NCI-H526 treated with DMSO at 0.1 percent for 48 hours (cell line): ENCODE measurements at places on chromosomes 11 and 22.

DNA sequence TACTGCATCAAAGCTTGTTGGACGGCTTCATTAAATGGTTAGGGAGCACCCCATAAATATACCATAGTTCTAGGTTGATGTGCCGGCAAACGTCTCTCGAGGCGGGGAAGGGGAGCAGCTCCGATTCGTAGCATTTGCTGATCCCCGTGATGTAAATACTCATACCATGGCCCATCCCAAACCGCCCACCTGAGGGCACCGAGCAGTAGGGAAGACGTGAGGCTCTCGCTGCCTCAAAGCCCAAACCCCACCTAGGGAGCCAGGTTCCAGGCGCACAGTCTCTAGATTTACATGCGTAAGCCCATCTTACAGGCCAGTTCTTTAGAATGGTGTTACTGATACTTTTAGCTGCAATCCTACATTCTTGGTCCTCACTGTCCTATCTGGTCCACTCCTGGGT is 124.0 kb downstream of the FEZ1 start:
- no peak for DNase-seq

GRCh38 chr11:124211321-124211720 is 28.2 kb downstream of the OR10D3 start:
- no peak for DNase-seq

- DNase-seq: no peak
These were observed 6.2 kb downstream of the SRSF8 start for GRCh38 chr11:95072948-95073347.

DNA sequence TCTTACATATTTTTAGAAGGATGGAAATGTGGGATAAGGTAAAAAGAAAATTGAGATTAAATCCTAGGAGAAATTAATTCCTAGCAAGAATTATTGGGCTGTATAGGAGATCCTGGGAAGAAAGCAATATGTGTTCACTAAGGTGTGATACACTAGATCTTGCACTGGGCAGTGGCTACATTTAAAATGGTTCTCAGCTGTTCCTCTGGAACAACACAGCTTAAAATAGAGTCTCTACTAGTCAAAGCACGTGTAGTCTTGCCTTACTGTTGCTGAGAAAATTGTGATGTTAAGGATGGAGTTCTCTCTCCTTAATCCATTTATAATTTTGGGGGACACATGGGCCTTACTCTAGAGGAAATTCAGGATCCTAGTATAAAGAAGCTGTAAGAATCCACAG is 54.9 kb downstream of the EXT2 start:
- DNase-seq: no peak

DNA sequence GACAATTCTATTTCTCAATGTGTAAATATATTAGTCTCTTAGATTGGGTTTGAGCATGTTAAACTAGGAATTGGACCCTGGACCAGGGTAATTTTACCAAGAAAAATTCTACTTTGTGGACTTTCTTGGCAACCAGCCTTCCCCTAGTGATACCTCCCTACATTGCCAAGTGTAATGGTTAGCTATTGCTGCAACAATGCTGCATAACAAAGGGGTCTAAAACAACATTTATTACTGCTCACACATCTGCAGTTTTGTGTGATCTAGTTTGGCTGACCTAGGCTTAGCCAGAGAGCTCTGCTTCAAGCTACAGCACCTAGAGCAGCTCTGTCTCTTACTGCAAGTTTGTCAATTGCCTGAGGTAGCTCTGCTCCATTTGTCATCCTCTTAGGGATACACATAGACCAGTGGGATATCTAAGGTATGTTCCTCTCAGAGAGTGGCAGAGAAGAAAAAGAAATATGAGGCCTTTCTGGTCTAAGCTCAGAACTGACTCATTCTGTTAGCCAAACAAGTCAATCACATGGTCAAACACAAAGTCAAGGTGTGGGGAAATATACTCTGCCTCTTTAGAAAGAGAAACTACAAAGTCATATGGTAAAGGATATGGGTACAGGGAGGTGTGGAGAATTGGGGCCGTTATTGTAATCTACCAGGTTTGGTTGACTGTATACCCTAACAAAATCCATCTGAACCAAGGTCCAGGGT is 2.0 kb upstream of the LAYN start:
- DNase-seq: no peak

DNA sequence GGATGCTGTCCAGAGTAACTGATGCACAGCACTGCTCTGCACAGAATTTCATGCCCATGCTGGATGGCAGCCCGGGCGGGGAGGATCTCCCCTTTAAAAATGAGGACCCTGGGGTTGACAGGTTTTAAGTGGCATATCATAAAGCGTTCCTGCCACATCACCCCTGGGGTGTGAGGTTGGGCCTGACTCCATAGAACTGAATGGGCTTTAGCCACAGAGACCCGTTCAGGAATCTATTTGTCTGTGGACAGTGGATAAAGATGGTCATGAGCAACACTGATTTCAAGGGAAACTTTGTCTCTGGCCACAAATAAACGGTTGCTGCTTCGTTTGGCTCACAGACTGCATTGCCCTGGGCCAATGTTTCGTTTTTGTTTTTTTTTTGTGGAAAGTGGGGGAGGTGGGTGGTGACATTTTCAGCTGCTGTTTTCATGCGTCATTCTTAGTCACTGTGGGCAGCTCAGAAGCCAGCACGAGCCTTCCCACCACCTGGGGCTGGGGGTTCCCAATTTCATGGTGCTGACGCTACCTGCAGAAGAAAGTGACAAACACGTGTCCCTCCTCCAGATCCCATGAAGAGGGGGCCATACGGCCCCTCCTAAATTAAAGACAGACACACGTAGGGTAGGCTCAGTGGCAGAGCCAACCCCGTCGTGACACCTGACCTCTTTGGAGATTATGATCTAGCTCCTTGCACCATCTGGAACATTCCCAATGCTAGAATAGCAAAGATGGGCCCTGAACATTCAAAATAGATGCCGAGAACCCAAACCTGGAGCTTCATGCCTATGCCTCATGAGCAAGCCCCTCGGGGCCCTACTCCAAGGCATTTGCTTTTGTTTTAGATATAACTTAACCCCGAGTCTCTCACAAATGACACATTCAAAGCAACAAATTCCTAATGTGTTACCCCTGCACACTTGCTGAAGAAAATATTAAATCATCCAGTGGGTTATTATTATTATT is 54.8 kb upstream of the PHF21B start:
- DNase-seq: no peak

DNA sequence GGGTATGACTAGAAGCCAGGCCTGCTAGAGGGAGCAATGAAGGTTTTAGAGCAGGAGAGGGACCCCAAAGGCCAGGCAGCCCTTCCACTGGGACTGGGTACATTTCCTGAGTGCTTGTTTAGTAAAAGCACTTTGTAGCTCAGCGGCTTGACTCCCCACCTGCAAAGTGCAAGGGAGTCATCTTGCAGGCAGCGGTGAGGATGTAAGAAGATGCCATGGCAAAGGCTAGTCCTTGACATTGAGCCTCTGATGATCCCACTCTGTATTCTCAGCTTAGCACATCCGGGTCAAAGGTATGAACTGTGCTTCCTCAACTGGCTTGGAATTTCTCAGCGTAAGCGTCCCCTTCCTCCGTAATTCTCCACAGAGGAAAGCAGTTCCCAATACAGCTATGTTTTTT is 3.1 kb upstream of the UBE2L3 start:
- no peak for DNase-seq

GRCh38 chr22:42544686-42545085 is 9.1 kb upstream of the SERHL2 start:
- DNase-seq: no peak

- no peak for DNase-seq
These were observed 8.9 kb upstream of the NLRP6 start for GRCh38 chr11:269146-269890.

DNA sequence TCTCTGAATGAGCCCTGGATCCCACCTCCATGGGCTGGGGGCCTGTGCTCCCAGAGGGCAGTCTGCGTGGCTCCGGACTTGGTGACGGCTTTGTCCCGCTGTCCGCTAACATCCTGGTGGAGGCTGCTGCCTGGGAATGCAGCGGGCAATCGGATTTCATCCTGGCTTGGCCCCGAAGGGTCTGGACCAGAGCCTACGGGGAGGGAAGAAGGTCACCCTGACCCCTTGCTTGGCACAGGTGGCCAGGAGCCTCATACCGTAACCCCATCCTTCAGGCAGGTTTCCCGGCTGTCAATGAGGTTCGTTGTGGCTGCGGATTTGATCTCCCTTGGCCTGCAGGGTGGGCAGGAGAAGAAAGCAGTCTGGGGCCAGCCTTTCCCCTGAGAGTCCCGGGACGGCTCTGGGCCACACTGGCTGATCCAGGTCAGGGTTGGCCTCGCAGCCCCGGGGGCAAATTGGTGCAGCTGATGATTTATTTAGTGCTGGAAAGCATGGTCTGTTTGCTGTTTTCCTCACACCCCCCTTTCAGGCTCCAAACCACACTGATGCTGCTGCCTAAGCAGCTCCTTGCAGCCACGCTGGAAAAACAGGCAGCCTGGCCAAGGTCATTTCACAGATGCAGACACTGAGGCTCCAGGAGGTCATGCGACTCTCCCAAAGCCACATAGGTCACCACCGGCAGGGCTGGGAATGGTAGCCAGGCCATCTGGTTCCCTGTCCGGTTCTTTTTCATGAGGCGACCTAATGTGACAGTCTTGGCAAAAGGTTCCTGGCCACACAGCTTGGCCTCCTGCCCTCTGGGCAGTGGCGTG is 15.0 kb downstream of the PRDM11 start:
- DNase-seq: no peak

DNA sequence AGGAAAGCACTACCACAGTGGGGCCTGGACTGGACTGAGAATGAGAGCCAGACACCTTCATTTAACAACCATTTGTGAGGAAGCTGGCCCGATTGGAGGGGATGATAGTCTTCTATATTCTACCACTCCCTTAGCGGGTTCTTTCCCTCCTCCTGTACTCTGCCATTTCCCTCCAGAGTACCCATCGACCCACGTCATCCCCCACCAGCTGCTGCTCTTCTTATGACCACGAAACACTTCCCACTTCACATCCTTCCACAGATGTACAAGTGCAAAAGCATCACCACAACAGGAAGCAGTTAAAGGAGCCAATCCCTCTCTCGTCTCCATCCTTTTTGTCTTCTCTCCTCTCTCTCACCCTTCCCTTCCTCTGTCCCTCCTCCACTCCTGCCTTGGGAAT is 18.0 kb upstream of the UBASH3B start:
- no peak for DNase-seq

DNA sequence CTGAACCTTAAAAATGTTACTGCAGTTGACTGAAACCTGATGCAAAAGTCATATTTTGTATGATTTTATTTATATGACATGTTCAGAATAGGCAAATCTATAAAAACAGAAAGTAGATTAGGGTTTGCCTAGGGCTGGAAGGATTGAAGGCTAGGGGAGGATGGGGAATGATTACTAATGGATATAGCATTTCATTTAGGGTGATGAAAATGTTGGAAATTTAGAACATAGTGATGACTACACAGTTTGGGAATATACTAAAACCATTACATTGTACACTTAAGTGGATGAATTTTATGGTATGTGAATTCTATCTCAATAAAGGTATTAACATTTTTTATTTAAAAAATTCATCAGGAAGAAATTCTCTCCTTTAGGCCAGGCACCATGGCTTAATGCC is 22.9 kb upstream of the PAFAH1B2 start:
- no peak for DNase-seq

DNA sequence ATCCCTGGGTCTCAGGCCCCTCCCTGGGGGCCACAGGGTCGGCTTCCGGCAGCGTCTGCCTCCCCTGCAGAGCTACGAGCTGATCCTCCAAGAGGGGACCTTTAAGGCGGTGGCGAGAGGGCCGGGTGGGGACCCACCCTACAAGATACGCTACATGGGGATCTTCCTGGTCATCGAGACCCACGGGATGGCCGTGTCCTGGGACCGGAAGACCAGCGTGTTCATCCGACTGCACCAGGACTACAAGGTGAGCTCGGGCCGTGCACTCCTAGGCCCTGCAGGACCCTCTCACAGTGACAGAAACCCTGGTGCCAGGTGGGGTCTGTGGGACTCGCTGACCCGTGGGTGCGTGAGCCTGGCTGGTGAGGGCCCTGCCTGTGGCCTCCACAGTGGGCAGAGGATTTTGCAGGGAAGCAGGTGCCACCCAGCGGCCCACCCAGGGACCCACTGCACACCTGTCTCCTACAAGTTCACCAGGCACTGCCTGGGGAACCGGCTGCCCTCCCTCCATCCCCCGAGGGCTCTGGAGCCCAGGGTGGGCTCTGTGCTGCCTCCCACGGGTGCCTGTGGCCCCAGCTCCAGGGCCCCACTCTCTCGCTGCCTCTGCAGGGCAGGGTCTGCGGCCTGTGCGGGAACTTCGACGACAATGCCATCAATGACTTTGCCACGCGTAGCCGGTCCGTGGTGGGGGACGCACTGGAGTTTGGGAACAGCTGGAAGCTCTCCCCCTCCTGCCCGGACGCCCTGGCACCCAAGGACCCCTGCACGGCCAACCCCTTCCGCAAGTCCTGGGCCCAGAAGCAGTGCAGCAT is 13.7 kb downstream of the MUC5B start:
- no peak for DNase-seq

DNA sequence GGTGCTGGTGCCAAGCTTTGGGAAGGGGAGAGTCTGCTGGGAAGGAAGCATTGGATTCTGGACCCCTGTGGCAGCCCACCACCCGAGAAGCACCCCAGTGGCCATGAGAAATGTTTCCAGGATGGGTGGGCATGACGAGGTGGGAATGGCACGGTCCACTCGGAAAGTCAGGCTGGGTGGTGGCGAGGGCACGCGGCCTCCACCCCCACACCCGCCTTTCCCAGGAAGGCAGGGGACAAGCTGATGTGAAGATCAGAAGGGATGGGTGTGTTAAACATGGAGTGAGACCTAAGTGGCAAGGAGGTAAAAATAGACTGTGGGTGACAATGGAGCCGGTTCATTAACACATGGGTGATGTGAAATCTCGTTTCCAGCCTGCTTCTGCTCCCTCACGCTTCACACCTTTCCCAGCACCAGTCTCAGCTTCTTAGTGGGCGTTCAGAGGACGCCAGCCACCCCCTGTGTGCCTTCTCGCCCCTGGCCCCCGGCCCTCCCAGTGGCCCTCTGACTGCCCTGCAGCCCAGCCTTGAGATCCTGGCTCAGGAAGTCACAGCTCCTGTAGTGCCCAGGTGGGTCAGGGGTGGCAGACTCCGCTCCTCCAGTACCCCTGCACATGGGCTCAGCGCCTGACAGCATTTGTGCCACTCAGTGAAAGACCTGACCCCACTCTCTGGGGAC is 27.6 kb downstream of the LRRC10B start:
- DNase-seq: no peak

DNA sequence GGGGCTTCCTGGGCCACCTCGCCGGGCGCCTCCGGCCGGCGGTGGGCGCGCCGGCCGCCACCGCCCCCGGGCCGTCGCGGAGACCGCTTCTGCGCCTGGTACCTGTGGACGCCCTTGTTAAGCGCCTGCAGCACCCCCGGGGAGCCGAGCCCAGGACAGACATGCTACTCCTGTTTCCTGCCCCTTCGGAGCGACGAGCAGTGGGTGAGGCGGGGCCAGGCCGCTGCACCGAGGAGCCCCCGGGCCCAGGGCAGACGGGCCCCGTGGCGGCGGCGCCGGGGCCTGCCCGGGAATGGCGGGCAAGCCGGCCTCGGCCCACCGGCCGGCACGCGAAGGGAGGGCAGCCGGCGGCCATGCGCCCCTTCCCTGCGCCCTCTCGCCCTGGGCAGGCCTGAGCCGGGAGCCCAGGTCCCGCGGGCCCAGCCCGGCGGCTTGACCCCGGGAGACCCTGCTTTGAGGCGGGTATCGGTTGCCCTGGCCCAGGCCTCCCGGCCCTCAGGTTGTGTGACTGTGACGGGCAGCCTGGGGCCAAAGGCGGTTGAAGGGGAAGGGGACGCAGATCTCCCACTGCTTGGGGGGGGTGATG is 789 bp upstream of the KDM2A start:
- no peak for DNase-seq

- no peak for DNase-seq
These were observed 385.5 kb upstream of the CADM1 start for GRCh38 chr11:115889712-115890111.
